ENCODE measurements at places on chromosomes 11 and 22.

GRCh38 chr11:19561011-19561410 is 151.6 kb upstream of the NAV2 start:
- DNase-seq, result no peak

DNA sequence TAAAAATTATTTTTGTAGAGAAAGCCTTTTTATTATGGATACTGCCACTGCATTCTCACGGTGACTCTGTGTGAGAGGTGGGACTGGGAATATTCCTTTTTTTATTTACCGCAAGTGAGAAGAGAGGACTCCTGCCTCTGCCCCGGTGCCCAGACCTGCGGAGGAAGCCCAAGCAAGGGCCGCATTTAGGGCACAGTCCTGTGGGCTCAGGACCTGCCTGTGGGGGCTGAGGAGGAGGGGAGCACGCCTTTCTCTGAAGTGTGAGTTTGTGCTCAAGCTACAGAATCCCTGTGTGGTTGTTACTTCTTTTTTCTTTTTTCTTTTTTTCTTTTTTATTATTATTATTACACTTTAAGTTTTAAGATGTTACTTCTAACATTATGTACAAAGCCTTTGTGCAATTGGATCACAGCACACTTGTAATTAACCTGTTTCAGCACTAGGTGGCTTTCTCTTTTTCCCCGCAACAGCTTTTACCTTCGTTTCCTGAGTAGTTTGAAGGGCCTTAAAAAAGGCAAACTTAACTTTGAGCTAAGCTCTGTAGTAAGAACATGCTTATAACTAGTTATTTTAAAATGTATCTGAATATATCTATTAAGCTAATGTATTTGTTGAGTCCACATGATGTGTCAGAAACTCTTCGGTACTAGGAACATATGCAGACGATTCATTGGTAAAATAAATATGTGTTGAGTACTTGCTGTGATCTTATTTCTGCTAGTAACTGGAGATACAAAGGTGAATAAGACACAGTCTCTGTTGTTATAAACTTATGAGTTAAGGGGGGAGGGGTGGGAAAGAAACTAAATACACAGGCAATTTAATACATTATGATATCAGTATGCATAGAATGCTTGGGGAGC is 18.3 kb downstream of the AMOTL1 start:
- no peak for DNase-seq

DNA sequence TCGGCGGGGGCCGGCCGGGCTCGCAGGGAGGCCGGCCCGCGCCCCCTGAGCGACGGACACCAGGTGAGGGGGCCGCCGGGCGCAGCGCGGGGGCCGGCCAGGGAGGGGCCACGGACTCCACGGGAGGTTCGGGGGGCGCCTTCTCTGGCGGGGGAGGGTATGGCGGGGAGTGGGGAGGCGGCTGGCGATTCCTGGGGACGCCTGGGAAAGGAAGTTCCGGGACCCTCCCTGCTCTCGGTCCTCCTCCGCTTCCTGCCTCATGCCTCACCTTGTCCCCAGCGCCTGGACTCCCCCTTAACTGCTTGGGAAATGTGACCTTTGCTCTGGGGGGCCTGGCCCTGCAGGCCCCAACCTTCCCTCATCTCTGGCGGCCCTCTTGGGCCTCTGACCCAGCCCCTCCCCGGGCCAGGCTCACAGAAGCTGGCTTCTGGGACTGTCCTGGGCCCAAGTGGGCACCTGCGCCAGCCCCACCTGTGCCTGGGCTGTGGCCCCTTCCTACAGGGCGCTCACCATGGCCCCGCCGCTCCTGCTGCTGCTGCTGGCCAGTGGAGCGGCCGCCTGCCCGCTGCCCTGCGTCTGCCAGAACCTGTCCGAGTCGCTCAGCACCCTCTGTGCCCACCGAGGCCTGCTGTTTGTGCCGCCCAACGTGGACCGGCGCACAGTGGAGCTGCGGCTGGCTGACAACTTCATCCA is 516 bp downstream of the LRFN4 start:
- no peak for DNase-seq

GRCh38 chr11:133107136-133107535 is 425.2 kb downstream of the OPCML start:
- DNase-seq, result no peak

GRCh38 chr11:72378704-72379383 is 55.5 kb downstream of the CLPB start:
- DNase-seq, result no peak
